ENCODE measurements at places on chromosomes 1 and 21. TPM values are rescaled to one million over a fixed set of nuclear protein-coding genes. Genes with fewer than 3 reads are reported as not detected.

Gene GNPAT
- 45.0 TPM for total RNA-seq

Gene HUNK
- not detected for total RNA-seq

Gene KCNE1
- total RNA-seq: 1.7 TPM

Gene LORICRIN
- total RNA-seq: not detected

Gene ATAD3C
- not detected for total RNA-seq

Gene SPRR1B
- not detected for total RNA-seq

- H3K4me3 ChIP-seq: no peak overlapping the region
- no peak for DNase-seq
- no peaks in the 10 kb centered on the region for H3K4me1 ChIP-seq
- H3K27ac ChIP-seq: no peak overlapping the region
Observed at GRCh38 chr1:20076710-20077461, 6.9 kb downstream of the PLA2G5 start.

- H3K4me1 ChIP-seq: no peaks in the 10 kb centered on the region
- no peak for DNase-seq
- H3K4me3 ChIP-seq: no peak overlapping the region
- no peaks in the 10 kb centered on the region for H3K27me3 ChIP-seq
- peaks cover 84% of the 10 kb centered on the region for H3K36me3 ChIP-seq
Observed at GRCh38 chr1:206449565-206449964, 20.7 kb upstream of the IKBKE start.

DNA sequence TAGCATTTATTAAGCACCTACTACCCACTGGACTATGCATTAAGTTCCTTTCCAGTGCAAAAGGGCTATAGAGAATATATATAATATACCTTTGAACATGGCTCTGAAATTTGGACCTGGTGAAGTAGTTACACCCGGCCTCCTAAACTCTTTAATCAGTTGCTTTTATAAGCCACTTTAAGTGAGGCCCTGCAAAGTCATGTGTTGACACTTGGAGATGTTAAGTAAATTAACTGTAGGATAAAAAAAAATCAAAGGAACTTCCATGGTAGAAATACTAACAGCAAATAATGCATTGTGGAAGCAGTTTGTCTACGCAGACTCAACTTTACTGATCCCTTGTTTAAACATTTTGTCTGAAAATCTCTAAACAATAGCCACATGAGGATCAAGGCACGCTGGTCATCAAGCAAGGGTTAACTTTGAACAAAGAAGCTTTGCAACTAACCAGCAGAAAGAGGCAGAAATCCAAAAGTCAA lies 283.9 kb downstream of the VAV3 start:
- no peaks in the 10 kb centered on the region for H3K4me1 ChIP-seq
- no peaks in the 10 kb centered on the region for H3K27me3 ChIP-seq
- no peaks in the 10 kb centered on the region for H3K36me3 ChIP-seq
- H3K4me3 ChIP-seq: no peak overlapping the region
- no peak overlapping the region for H3K27ac ChIP-seq

DNA sequence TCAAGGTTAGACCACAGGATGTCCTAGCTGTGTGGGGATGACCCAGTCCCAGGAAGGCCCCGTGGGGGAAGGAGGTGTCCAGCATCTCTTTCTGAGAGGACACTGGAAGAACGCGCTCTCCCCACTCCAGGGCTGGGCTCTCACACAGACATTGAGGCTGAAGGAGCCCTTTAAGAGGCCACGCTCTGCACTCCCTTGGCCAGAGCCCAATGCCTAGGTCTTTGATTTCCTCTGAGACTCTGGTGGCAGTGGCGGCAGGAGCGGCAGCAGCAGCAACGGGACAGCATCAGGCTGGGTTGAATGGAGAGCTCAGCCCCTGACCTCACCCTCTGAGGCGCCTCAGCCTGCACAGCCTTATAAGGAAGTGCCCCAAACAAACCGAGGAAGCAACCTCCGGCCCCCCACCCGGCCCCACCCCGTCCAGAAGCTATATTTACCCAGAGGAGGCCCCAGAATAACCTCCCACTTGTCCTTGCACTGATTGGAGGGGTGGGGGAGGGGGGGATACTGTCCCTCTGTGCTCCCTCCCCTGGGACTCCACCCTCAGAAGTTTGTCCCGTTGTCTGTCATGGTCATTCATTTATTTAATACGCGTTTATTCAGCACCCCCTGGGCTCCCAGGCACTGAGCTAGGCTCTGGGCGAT lies 12.3 kb downstream of the NES start:
- H3K4me1 ChIP-seq: peaks cover 82% of the 10 kb centered on the region
- H3K27me3 ChIP-seq: peaks cover 9% of the 10 kb centered on the region
- H3K27ac ChIP-seq: peak overlapping the region; percentile 85
- H3K4me3 ChIP-seq: no peak overlapping the region

- H3K27ac ChIP-seq: no peak overlapping the region
- H3K36me3 ChIP-seq: peaks cover 4% of the 10 kb centered on the region
- H3K27me3 ChIP-seq: no peaks in the 10 kb centered on the region
- H3K4me3 ChIP-seq: peak overlapping the region; percentile 78
- H3K4me1 ChIP-seq: peaks cover 20% of the 10 kb centered on the region
- DNase-seq: peak; percentile 41
Observed at GRCh38 chr1:232951180-232951579, 769 bp downstream of the NTPCR start.

GRCh38 chr1:37473431-37474045 lies 842 bp upstream of the ZC3H12A start:
- H3K36me3 ChIP-seq: peaks cover 17% of the 10 kb centered on the region
- peak overlapping the region; percentile 86 for H3K27ac ChIP-seq
- H3K4me1 ChIP-seq: peaks cover 72% of the 10 kb centered on the region
- peak overlapping the region; percentile 93 for H3K4me3 ChIP-seq
- no peaks in the 10 kb centered on the region for H3K27me3 ChIP-seq

- no peaks in the 10 kb centered on the region for H3K36me3 ChIP-seq
- no peak for DNase-seq
- H3K27me3 ChIP-seq: no peaks in the 10 kb centered on the region
- no peak overlapping the region for H3K27ac ChIP-seq
- H3K4me1 ChIP-seq: no peaks in the 10 kb centered on the region
- no peak overlapping the region for H3K4me3 ChIP-seq
Observed at GRCh38 chr1:77430966-77431690, 149.3 kb downstream of the AK5 start.

GRCh38 chr1:55868026-55868425 lies 652.9 kb upstream of the USP24 start:
- no peak overlapping the region for H3K4me3 ChIP-seq
- no peaks in the 10 kb centered on the region for H3K4me1 ChIP-seq
- H3K27ac ChIP-seq: no peak overlapping the region

- no peak for DNase-seq
- no peak overlapping the region for H3K27ac ChIP-seq
- no peaks in the 10 kb centered on the region for H3K27me3 ChIP-seq
- H3K4me1 ChIP-seq: no peaks in the 10 kb centered on the region
- H3K4me3 ChIP-seq: no peak overlapping the region
Observed at GRCh38 chr21:42809171-42809570, 70.2 kb downstream of the WDR4 start.

DNA sequence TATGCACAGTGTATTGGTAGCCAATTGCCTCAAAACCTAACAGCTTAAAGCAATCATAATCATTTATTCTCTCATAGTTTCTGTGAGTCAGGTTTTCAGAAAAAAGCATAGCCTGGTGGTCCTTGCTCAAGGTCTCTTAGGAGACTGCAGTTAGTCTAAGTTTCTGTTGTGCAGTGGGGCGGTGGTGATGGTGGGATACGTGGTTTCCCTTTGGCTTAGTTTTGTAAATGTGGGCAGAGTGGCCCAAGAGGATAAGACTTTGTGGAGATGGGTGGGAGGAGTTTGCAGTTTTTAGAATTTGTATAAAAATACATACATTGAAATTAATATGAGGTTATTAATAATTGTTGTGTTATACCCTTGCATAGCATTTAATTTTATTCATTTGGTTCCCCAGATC lies 68.6 kb downstream of the NOS1AP start:
- H3K4me3 ChIP-seq: no peak overlapping the region
- peaks cover 24% of the 10 kb centered on the region for H3K4me1 ChIP-seq
- H3K27ac ChIP-seq: no peak overlapping the region
- no peaks in the 10 kb centered on the region for H3K27me3 ChIP-seq

Measured in stomach (tissue), 19 donors.